ENCODE measurements at places on chromosomes 3 and 15.

DNA sequence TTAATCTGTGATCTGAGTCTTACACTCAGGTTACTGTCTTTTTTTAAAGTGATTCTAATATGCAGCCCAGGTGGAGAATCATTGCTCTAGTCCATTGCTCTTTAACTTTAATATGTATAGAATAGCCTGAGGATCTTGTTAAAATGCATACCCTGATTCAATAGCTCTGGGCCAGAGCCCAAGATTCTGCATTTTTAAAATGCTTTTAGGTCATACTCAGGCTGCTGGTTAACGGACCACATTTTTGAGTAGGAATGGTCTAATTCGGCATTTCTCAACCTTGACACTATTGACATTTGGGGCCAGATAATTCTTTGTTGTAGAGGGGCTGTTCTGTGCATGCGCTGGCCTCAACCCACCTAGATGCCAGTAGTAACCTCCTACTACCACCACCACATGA is 20.9 kb upstream of the FSTL1 start:
- no peak for DNase-seq

DNA sequence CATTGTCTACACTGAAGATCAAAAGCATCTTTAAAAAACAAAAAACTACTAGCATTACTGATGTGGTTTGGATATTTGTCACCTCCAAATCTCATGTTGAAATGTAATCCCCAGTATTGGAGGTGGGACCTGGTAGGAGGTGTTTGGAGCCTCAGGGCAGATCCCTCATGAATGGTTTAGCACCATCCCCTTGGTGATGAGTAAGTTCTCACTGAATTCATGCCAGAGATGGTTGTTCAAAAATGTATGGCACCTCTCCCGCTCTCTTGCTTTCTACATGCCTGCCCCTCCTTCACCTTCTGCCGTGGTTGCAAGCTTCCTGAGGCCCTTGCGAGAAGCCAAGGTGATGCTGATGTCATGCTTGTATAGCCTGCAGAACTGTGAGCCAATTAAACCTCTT is 136.6 kb upstream of the FHIT start:
- no peak for DNase-seq

- peak; percentile 92 for DNase-seq
Observed at GRCh38 chr15:42490671-42491538, at the start of gene ZNF106. Gene ZNF106, minus strand, starts transcription at chr15:42491141. Its CDS starts 18,852 bp downstream, at chr15:42472289.

GRCh38 chr3:140206196-140207040 is 271.4 kb downstream of the CLSTN2 start:
- DNase-seq, result no peak

DNA sequence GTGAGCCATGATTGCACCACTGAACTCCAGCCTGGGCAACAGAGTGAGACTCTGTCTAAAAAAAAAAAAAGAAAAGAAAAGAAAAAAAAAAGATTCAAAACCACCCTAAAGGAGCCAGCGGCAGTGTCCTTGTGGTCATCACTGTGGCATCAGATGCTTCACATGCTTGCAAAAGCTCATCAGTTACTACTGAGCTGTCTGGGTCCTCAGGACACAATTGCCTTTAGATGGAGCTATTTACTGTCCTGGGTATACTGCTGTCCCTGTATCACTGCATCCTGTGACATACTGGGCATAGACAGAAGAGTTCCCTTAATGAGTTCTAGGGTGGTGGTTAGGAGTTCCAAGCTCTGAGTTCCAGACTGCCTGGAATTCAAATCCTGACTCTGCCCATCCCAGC is 85.8 kb downstream of the LINGO1 start:
- no peak for DNase-seq

GRCh38 chr15:76363251-76363650 is 26.7 kb downstream of the ISL2 start:
- no peak for DNase-seq

GRCh38 chr3:8154617-8155016 is 347.0 kb upstream of the LMCD1 start:
- no peak for DNase-seq

DNA sequence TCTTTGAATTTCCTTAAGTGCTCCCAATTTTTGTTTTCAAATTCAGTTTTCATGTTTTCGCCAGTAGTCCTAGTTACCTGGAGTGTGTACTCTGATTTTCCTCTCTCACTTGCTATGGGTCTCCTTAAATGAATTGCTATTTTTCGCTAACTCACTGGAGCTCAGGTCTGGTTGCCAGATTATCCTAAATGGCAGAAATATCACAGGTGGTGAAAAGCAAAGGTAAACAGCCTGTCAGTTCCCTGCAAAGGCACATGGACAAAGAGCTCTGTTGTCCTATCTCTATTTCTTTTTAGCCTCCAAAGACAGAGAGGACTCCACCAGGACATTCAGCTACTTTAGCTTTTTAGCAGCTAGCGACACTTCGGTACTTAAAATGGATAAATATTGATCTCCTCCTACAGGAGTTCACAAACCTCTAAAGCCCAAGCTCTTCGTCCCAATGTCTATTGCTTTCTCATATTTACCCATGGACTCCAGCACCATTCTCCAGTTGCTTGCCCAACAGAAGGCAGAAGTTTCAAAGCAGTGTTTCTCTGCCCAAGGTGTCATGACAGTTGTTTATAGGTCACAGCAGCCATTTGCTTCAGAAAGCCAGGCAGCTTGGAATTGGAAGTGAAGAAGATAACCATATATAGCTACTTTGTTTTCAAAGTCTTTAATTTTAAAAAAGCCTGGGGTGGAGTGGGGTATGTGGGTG is 12.3 kb downstream of the ZBTB20 start:
- no peak for DNase-seq

DNA sequence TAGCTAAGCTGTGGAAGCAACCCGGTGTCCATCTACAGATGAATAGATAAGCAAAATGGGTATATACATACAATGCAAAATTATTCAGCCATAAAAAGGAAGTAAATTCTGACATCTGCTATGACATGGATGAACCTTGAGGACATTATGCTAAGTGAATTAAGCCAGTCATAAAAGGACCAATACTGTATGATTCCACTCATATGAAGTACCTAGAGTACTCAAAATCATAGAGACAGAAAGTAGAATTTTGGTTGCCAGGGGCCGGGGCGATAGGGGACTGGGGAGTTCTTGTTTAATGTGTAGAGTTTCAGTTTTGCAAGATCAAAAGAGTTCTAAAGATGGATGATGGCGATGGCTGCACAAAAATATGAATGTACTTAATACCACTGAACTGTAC is 10.3 kb downstream of the EID1 start:
- no peak for DNase-seq

- no peak for DNase-seq
Observed at GRCh38 chr3:46504789-46505188, 7.0 kb downstream of the RTP3 start.

- DNase-seq, result no peak
Observed at GRCh38 chr3:150292891-150293290, 115.2 kb upstream of the TSC22D2 start.

GRCh38 chr3:64650715-64651114 is 37.1 kb downstream of the ADAMTS9 start:
- no peak for DNase-seq

GRCh38 chr3:52253314-52254304 is 8.1 kb downstream of the PPM1M start:
- DNase-seq, result peak; percentile 84

- no peak for DNase-seq
Observed at GRCh38 chr3:55579496-55579895, 92.4 kb upstream of the WNT5A start.

DNA sequence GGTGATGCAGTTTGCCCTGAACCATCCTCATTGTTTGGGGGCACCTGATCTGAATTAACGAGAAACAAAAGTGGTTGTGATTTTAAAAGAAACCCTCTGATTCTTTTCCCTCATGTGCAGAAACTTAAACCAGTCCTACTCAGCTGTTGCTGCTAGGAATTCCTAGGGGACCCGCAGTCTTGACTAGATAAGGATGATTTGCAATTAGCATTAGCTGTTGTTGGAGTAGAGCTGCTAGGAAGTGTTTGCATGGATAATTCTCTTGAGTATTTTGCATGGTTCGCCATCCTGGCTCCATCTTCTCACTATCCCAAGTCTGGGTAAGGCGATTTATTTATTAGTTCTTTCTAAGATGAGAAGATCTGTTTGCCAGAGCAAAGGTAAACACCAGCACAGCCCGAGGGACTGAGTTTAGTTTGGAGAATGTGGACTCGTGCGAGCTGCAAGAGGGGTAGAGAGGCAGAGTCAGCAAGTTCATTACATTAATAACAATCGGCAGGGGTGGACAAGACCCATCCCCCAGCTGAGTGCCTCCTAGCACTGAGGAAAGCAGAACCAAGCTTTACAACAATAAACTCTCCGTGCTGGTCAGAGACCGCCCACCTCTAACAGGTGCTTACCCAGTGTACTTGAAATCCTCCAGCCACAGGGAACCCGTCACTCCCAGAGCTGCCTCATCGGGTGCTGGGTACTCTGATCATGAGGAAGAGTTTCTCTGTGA is 4.1 kb downstream of the FGD5 start:
- DNase-seq, result no peak

DNA sequence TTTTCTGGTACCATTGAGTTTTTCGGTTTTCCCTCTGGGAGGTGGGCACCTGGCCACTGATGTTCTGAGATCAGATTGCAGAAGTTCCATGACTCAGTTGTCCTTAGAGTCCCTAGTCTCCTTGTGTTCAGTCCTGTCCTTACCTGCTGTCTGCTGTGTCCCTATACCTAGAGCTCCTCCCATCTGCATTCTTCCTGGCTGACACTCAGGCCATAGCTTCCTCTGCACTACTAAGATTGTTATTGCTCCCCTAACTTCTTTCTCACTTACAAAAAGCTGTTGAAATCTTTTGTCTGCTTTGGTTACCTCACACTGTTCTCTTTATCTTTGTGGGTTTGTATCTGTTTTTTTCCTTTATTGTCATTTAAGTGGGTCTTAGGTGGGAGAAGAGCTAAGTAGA is 13.2 kb downstream of the USP3 start:
- DNase-seq, result no peak

DNA sequence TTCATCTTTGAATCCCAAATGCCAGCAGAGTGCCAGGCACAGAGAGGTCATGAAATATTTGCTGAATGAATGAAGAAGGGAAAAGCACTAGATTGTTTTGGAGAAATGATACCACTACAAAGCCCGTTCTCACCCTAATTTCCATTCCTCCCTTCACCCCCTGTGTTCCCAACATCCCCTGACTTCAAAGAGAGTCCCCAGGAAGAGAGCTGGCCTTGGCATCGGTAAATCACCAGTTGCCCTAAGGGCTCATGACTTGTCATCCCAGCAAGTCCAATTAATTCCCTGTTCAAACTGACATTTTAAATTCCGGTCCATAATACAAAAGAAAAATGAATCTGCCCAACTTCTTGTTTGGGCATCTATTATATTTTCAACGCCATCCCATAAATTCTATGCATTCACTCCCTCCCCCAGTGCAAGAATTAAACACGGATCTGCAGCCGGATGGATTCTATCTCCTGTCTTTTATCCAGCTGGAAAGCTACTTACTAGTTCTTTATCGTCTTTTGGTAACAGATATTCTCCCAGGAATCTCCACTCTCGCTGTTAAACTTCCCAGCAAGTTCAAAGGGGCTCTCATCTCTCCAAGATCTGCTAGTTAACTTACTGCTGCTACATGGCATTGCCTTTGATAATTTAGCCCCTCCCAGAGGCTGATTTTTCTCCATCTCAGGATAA is 63.9 kb upstream of the TSC22D2 start:
- DNase-seq, result no peak

GRCh38 chr3:177744873-177745606 is 547.8 kb upstream of the TBL1XR1 start:
- no peak for DNase-seq

DNA sequence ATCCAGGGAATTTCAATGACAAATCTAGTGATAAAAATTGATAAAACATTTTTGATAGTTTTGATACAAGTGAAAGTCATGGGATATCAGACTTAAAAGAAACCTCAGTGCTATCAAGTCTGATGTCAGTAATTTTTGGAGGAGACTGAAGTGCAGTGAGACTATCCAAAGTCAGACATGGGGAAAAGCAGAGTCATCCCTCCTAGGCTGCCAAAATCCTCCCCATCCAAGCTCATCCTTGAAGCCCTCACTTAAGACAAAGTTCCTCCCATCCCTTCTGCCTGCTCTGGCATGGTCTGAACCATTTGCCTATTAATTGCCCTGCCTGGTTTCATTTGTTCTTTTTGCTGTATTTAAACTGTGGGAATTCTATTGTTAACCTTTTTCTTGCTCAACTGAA is 456.9 kb upstream of the UBE2E2 start:
- no peak for DNase-seq

DNA sequence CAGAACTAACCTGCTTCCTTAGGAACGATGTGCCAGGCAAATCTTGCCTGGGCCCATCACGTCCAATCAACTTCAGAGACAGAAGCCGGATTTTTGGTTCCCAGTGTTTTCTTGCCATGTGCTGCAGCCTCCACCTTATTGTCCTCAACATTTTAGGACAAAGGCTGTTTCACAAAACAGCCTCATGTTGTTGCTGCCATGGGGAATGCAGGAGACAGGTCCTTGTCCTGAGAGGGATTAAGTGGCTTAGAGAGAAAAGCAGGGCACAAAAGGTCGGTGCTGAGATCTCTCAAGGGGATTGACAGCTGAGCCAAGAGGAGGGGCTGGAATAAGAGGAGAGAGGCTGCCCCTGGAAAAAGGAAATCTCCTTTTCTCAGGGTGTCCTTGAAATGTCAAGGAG is 11.3 kb upstream of the NMNAT3 start:
- DNase-seq, result no peak

- no peak for DNase-seq
Observed at GRCh38 chr3:185210621-185211142, 43.2 kb downstream of the EHHADH start.

DNA sequence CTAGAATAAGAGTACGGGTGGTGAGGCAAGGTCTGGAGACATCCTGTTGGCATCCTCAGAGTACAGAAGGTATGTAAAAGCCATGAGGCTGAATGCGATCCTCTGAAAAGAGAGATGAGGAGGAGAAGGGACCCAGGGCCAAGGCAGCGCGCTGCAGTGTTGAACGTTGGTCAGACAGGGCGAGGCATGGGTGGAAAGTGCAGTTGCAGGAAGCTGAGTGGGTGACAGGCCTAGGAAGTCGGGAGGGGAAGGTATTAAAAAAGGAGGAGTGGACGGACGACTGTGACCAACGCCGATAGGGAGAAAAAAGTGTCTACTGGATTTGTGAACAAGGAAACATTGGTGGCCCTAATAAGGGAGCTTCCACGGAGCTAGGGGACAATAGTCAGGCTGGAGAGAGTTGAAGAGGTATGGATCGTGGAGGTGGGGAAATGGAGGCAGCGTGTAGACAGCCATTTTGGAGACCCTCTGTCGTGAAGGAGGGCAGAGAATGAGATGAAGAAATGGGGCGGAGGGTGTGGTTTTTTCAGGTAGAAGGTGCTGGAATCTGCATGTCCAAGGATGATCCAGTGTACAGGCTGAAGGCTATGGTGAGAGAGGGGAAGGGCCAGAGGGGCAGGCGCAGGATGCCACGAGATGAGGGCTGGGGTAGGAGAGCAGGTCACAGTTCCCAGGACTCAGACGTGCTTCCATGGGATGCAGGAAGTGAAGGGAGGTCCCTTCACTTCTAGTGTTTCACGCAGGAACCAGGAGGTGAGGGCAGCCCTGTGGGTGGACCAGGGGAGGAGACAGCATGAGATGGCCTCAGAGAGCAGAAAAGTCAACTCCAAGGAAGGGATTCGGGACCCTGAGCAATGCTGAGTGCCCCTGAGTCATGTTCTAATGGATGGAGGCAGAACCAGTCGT is 115.9 kb downstream of the ASB7 start:
- DNase-seq, result no peak

All from natural killer cell treated with Interleukin-12 subunit alpha and Interleukin-12 subunit beta and Interleukin-15 and Interleukin-18, amount 100 ng/mL, for 72 hours (primary cell).